ENCODE measurements at places on chromosomes 11 and 22.

DNA sequence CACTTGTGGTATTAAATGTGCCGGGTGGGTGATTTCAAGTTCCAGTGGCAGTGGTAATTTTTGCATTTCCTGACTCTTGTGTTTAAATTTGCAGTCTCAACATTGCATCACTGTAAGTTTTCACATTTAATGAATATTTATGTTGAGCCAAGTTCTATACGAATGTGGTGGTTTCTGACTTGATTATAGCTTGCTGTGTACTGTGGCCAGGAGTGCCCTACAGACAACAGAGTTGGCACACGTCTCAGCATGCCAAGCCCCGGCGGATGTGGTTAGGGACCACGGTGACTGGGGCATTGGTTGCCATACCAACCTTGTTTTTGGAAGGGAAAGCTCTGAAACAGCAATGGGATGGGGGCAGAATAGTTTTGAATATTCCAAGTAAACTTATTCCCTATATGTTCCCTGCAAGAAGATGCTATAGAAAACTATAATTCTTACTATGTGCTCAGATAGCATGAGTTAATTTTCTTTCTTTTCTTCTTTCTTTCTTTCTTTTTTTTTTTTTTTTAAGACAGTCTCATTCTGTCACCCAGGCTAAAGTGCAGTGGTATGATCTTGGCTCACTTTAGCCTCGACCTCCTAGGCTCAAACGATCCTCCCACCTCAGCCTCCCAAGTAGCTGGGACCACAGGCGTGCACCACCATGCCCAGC is 16.0 kb downstream of the ZNRF3 start:
- DNase-seq, result peak; percentile 75

- DNase-seq, result no peak
Measured at GRCh38 chr22:46946383-46946962, 184.0 kb downstream of the TBC1D22A start.

- DNase-seq, result no peak
Measured at GRCh38 chr11:62015615-62016014, 48.2 kb upstream of the FTH1 start.

DNA sequence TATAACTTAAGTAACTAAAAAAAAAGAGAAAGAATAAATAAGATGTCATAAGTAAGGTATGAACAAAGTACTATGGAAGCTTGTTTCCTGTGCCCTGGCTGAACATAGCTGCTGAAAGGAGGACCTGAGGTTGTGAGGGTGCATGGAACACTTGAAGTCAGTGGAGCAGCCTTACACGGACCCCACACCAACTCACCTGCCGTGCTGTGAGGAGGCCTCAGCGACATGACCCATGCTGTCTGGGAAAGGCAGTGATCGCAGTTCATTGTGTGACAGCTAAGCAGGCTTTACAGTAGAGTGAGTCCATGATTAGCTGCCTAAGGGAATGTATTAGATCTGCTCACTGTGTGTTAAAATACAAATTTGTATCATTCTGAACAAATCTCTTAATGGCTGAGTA is 17.6 kb downstream of the RASSF10 start:
- no peak for DNase-seq

DNA sequence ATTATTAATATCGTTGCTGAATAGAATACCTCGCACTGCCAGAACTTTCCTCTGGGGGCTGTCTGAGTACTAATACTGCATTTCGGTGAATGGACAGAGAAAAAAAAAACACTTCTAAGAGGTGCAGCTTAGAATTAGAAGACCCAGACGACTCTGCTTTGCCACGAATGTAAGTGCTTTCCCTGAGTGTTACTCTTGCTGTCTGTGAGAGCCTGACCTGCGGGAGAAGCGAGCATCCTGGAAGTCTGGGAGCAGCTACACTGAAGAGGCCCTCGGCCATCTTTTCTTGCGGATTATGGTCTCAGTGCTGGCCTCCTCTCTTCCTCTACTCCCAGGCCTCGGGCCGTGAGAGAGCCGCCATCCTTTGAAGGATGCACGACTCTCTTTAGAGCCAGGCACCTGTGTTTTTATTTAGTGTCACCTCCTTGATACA is 94.9 kb downstream of the SCN3B start:
- DNase-seq, result no peak

- DNase-seq, result no peak
Measured at GRCh38 chr11:73521621-73522020, 76.3 kb downstream of the FAM168A start.

DNA sequence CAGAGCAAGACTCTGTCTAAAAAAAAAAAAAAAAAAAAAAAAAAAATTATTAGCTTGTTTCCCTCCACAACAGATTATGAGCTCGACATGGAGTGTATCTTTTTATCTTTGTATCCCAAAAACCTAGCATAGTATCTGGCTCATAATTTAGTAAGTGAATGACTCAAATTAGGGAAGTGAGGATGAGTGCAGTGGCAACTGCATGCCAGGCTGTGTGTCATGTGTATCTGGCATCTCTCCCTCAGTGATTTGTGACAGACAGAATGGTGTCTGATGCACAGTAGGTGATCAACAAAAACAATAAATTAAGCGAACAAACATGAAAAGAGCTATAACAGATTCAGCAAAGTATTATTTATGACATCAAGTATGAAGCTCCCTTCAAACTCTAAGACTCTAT is 7.2 kb downstream of the STK33 start:
- DNase-seq, result no peak

- DNase-seq, result no peak
Measured at GRCh38 chr22:50302564-50302963, 4.9 kb downstream of the PLXNB2 start.

GRCh38 chr11:119993722-119994121 is 144.2 kb downstream of the TRIM29 start:
- DNase-seq, result no peak

GRCh38 chr11:86150847-86151173 is 81.9 kb upstream of the PICALM start:
- DNase-seq, result no peak

DNA sequence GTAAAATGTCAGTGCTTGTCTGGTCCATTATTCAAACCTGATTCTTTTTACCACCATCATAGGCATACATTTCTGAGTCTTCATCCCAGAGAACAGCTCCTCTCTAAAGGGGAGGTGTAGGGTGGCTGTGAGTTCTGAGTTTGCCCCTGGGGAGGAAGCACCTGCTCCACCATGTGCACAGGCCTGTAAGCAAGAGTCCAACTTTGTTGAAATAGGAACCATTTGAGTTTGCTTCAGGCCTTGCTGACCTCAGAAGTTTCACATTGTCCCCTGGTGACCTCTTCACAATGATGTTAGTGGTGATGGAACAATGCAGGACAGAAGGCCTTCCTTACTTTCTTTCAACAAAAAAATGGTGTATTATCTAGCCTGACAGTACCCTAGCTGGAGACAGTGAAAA is 54.6 kb upstream of the TOP3B start:
- DNase-seq, result no peak

GRCh38 chr22:43451371-43452050 is 39.7 kb downstream of the MPPED1 start:
- DNase-seq, result no peak

- DNase-seq, result no peak
Measured at GRCh38 chr11:93248602-93249001, 50.8 kb upstream of the SLC36A4 start.

GRCh38 chr11:130203766-130204702 is 44.5 kb downstream of the ST14 start:
- no peak for DNase-seq

- no peak for DNase-seq
Measured at GRCh38 chr22:30416403-30416802, 9.2 kb upstream of the MTFP1 start.

DNA sequence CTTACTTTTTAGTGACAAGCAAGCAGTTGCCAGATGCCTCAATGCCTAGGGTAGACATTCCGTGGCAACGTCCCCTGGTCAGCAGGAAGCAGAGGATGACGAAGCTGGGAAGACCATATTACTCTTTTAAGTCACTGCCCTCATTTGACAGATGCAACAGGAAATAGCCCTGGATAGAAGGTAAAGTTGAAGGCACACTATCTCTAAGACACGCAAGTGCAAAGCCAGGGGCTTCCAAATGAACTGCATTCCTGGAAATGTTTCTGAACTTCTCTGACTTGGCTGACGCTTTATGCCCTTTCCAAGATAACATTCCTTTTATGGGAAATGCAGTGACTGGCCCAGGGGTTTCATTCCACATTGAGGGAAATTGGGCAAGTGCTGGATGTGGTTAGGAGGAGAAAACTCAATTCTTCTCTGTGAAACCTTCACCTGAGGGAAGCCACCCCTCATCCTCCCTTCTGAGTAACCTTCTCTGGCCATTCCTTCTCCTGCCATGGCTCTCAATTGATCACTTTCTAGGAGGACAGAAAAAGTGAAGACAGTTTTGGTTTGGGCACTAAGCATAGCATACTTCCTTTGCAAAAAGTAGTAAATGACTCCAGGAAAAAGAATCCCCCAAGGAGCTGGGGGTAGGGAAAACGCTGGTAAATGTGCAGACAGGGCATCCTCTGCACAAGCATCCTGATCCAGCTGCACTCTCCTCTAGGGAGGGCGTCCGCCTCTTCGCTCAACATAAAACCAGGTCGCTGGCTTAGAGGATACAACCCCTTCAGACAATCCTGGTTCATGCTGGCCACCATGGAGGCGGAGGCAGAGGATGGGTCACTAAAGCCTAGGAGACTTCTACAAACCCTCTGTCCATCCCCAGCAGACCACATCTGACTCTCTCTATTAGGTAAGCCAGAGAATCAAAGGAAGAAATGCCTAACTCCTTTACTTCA is 14.5 kb downstream of the PCSK7 start:
- DNase-seq, result no peak

DNA sequence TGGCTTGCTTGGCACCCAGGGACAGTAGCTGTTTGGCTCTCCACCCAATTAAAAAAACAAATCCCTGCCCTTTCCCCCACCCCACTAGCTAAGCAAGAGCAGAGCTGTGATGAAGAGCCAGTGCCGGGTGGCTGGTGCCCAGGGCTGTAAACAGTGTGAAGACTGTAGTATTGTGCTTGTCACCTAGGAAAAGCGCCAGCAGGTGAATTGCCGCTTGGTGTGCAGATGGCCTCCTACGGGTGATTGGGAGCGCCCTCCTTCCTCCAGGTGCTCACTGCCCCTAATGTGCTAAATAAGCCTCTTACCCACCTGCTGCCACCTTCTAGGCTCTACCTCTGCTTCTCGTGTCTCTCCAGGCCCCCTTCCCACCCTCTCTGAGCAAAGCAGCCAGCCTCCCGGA is 18.4 kb upstream of the RAPSN start:
- DNase-seq, result no peak

GRCh38 chr11:93542811-93543229 is 371 bp downstream of the SMCO4 start:
- DNase-seq, result peak; percentile 56

DNA sequence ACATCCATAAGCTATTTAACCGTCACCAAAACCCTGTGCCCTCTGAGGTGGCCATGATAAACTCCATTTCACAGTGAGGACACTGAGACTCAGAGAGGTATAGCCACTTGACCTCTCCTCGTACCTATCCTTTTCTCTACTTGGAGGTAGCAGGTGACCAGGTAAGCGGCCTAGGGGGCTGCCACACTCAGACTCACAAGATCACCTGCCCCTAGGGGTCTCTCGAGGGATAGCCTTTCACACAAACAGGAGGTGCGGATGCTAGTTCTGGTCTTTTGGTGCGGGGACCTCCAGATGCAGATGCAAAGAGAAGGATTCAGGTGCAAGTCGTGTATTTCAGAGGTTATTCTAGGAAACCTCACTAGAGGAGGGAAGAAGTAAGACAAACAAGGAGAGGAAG is 14.6 kb downstream of the MS4A18 start:
- DNase-seq, result no peak

- DNase-seq, result no peak
Measured at GRCh38 chr11:74015919-74016684, 7.2 kb upstream of the UCP3 start.

- no peak for DNase-seq
Measured at GRCh38 chr11:72330131-72330727, 86.3 kb upstream of the PHOX2A start.

DNA sequence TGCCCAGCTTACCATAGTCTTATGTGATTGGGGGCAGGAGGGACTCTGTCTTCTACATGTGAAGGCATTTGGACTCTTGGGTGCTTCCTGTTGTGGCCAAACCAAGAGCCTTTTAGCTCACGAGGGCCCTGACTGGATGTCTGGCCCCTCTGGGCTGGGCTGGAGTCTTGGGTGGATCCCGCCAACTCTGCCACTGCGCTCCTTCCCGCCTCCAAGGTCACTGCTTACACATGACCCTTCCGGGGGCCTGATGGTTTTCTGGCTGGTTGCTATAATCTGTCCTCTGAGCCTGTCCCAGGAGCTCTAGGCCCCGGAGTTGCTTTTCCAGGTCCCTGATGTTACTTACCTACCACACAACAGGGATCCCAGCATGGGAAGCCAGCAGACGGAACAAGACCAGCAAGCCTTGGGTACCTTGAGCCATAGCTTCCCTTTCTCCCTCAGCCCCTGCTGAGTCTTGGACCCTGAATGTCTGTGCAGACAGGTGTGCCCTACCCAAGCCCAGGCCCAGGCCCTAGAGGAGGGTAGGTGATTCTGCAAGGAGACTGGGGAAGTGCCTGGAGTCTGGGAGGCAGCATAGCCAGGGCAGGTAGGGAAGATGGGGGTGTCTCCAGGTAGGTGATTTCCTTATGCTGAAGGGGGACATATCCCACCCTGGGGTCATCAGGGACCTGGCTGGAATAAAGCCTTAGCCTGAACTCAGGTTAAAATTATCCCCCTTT is 100.3 kb downstream of the TSPAN18 start:
- DNase-seq, result no peak

GRCh38 chr22:45852826-45853225 is 124.1 kb downstream of the WNT7B start:
- no peak for DNase-seq

GRCh38 chr11:44179173-44179572 is 83.7 kb downstream of the EXT2 start:
- no peak for DNase-seq

DNA sequence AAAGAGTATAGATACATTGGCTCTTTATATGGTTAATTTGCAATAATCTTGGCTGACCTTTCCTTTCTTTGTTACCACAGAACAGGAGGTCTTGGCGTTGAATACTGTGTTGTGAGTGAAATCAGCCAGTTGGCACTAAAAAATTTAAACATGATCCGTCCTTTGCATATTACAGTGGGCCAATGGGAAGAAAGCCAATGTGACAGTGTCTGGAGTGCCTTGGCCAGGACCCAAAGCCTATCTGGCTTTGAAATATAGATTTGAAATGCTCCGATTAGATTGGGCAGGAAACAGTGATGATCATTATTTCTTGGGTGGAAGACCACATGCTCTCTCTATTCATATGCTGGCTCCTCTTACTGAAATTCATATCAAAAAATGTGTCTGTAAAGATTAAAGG is 339.6 kb upstream of the ANO3 start:
- peak; percentile 55 for DNase-seq

DNA sequence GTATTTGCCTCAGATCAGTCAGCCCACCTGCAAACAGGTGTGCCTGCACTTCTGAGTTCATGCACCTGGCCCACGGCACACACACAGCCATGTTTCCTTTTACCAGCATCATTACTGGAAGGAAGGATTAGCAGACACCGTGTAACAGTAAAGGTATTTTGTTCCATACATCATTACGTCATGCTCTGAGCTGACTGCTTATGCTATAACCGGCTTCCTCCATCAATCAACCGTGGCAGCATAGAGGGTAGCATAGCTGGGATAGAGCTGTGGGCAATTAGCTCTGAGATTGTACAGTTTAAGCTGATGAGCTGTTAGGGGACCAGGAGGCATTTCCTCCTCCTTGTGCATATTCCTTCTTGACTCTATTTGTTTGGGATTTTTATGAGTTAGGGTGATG is 102.4 kb downstream of the ME3 start:
- no peak for DNase-seq

Data from left hindlimb (tissue), 1 donor.